ENCODE measurements at places on chromosomes 16 and 17.
A peak's percentile ranks its signal among the peaks of the same experiment; 100 is the strongest.

- peak; percentile 39 for DNase-seq
Observed at GRCh38 chr17:58371300-58371950, 19.4 kb upstream of the SUPT4H1 start.

GRCh38 chr16:72187551-72187950 lies 15.6 kb upstream of the PMFBP1 start:
- DNase-seq: no peak

GRCh38 chr17:56290101-56290801 lies 137.0 kb downstream of the ANKFN1 start:
- DNase-seq: no peak

DNA sequence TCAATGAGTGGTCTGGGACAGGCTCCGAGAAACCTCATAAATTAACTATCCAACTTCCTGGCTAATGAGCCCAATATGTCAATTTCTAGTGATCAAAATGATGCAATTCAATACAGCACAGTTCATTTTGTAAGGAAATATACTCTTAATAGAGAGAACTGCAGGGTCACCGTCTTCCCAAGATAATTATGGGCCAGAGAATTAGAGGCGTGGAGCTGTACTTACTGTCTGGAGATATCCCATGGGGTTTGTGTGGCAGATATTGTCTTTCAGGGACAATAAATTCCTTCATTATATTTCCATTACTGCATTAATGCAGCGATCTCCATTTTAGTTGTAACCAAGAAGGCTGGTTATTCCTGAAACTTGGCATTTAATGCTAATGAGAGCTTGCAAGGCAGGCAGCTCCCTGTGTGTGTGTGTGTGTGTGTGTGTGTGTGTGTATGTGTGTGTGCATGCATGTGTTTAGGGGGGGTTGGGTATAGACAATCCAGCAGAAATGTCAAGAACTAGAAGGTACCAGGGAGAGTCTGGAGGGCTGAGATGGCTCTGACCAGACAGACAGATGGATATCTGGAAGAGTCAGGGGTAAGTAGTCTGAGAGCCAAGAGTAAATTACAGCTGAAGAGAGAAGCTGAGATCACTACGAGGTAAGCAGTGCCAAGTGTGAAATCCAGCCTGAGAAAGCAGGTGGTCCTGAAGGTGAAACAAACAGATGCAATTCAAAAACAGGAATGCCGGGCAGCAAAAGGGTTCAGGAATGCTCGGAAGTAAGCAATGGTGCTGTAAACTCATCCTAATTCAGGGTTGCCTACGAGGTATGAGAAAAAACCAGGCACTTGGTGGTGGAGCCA lies 393.0 kb downstream of the CA10 start:
- DNase-seq: no peak

DNA sequence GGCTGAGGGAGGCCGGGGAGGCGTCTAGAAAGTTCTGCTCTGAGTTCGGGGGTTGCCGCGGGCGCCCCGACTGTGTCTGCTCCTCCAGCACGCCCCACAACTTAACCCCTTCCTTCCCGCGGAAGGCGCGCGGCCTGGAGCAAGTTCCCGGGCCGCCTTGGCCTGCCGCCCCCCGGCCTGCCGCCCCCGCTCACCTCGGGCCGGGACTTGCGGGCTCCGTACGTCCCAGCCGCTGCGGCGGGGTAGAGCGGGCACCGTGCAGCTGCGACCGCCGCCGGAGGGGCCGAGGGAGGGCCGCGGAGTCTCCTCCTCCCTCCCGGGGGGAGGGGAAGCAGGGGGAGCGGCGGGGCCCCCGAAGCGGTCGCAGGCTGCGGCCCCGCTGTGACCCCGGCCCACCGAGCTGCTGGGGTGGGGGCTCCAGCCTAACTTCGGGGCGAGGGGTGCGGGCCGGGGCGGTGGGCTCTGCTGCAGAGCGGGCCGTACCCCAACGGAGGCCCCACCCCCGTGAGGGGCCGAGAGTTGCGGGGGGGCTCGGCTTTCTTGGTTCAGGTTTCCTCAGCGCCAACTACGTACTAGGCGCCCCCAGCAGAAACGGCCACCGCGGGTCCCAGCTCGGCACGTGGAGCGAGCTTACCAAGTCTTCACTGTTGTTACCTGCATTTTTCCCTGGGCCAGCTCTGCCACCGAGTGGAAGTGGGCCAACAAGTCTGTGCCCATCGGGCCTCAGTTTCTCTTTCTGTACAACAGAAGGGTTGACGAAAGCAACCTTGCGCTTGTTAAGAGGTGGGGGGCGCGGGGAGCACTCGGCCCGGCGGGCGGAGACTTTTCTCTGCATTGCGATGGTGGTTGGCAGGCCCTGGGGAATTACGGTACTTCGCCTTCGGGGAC lies at the start of gene CCDC102A:
Gene CCDC102A (minus strand): TSS at position 266 of the 888 bp plus-strand sequence. CDS start 7,394 bp downstream, outside the sequence.
- DNase-seq: peak; percentile 80

DNA sequence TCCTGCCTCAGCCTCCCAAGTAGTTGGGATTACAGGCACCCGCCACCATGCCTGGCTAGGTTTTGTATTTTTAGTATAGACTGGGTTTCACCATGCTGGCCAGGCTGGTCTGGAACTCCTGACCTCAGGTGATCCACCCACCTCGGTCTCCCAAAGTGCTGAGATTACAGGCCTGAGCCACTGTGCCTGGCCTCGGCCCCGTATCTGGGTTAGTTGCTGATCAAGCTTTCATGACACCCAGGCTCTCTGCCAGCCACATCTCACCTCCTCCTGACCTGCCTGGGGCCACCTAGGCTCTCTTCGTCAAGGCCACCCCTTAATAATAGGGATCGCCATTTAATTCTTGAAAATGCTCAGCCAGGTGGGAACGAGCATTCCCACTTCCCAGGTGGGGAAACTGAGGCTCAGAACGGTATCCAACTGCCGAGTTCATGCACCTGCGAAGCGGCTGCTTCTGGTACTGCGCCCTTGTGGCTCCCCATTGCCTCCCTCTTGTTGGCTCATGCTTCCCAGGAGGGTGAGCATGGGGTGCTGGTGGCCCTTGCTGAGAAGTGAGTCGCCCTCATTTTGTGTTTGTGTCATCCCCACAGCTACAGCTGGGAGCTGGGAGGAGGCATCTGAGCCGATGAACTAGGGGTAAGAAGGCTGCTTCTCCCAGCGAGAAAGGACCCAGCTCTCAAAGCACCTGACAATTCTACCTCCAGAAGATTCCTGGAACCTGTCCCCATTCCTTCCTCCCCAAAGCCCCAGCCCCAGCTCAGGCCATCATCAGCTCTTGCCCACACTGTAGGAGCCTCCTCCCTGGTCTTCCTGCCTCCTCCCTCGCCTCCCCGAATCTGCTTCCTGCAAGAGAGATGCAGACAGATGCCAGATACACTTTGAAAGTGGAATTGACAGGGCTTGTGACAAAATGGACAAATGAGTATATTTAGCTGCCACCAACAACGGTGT lies 17.3 kb upstream of the SNN start:
- no peak for DNase-seq

DNA sequence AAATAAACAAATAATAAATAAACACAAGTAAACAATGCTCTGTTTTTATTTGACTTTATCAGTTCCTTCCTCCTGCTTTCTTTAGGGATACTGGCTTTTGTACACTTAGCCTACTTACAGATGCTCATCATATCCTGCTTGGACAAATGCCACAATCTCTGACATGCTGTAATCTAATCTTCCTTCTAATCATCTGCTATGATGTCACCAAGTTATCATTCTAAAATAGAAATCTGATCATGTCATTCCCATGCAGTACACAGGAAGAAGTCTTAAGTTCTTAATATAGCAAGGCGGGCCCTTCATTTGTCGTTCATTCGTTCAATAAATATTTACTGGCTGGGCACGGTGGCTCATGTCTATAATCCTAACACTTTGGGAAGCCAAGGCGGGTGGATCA lies 9.1 kb upstream of the UBB start:
- no peak for DNase-seq

- DNase-seq: no peak
Observed at GRCh38 chr17:39104046-39104445, 47.4 kb downstream of the PLXDC1 start.

- DNase-seq: no peak
Observed at GRCh38 chr16:10937068-10937859, 5.0 kb downstream of the DEXI start.

DNA sequence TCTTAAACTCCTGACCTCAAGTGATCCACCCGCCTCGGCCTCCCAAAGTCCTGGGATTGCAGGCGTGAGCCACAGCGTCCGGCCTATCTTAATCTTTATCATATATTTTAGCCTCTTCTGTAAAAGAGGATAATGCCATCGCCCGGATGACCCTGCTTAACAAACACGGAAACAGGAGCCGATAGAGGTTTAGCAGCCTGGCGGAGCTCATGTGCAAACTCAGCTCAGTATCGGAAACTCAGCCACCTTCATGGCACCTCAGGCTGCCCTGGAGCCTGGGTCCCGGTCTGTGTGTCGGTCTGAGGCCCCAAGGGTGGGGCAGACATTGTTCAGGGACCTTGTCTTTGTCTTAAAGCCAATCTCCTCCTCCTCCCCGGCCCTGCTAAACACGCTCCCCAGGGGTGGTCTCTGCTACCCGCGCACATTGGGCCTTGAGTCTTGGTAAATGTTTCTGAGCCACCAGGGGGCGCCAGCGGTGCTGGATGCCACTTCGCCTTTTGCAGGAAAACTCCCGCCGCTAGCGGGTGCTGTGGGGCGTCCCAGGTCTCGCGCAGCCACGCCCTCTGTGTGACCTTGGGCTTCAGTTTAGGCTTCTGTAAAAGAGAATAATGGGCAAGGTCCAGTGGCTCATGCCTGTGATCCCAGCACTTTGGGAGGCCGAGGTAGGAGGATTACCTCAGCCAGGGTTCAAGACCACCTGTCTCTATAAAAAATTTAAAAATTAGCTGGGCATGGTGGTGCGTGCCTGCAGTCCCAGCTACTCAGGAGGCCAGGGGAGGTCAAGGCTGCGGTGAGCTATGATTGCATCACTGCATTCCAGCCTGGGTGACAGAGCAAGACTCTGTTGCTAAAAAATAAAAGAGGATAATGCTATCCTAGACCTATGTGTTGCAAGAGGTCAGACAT lies 2.7 kb downstream of the CETP start:
- DNase-seq: peak; percentile 100

GRCh38 chr17:2418572-2418971 lies 17.7 kb upstream of the MNT start:
- no peak for DNase-seq

GRCh38 chr17:82257473-82257872 lies 16.0 kb downstream of the CSNK1D start:
- peak; percentile 82 for DNase-seq

DNA sequence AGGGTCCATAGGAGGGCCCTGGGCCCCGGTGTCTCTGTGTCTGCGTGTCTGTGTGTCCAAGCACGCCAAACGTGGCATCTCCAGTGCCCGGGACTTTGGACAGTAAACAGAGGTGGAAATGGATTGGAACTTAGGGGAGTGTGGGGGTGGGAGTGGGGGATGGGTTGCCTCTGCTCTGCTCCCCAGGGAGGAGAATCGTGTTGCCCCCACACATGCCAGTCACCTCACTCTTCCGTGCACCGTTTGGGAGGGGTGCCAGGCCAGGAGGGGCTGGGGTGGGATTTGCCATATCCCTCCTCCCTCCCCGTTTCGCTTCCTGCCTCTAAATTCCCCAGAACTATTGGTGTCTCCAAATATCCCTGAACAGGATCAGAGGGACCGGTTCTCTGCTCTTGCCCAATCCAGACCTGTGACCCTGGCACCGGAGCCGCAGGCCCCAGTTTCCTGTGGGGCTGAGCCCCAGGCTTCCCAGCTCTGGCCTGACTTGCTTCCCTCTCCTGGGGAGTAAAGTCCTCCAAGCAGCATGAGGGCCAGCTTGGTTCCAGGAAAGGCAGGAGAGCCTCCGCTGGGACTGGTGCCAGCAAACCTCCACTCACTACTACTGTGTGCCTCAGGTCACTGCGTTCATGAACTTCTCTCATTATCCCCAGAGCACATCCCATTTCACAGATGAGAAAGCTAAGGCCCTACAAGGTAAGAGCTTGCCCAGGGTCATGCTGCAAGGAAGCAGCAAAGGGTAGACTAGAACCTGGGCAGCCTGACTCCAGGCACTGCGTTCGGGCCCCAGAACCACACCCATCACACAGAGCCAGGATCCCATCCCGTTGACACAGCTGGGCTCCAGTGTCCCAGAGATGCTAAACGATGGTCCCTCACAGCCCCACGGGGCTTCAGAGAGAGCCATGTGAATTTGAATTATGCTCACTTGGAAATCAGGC lies at the start of gene ASGR1:
Gene ASGR1 (minus strand): TSS at position 54 of the 938 bp plus-strand sequence. CDS start 807 bp downstream, outside the sequence.
- DNase-seq: no peak

GRCh38 chr16:55700961-55701360 lies 45.2 kb downstream of the SLC6A2 start:
- no peak for DNase-seq

DNA sequence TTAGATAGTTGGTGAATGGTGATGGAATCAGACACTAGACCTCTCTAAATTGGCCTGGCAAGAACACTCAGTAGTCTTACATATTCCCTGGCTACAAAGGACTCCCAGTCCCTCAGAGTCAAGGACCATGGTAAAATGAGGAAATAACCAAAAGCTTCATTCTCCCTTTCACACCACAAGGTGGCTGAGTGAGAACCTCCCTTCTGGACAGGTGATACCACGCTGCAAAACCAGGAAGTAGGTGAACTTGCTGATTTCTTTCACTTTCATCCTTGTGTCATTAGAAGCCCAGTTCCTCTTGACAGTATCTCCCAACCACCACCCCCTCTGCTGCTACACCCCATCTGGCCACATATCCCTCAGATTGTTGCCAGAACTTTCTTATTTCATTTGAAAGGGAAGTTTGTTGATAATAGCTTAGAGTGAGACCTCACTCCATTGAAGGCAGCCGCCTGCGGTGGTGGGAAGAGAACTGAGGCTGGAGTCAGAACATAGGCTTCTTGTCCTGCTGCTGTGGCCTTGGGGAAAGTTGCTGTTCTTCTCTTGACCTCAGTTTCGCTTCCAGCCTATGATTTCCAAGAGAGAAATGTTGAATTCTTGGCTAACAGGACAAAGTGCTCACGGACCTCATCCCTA lies 290.6 kb upstream of the CCL2 start:
- DNase-seq: no peak

- no peak for DNase-seq
Observed at GRCh38 chr17:15907290-15907689, 37.6 kb upstream of the ADORA2B start.

DNA sequence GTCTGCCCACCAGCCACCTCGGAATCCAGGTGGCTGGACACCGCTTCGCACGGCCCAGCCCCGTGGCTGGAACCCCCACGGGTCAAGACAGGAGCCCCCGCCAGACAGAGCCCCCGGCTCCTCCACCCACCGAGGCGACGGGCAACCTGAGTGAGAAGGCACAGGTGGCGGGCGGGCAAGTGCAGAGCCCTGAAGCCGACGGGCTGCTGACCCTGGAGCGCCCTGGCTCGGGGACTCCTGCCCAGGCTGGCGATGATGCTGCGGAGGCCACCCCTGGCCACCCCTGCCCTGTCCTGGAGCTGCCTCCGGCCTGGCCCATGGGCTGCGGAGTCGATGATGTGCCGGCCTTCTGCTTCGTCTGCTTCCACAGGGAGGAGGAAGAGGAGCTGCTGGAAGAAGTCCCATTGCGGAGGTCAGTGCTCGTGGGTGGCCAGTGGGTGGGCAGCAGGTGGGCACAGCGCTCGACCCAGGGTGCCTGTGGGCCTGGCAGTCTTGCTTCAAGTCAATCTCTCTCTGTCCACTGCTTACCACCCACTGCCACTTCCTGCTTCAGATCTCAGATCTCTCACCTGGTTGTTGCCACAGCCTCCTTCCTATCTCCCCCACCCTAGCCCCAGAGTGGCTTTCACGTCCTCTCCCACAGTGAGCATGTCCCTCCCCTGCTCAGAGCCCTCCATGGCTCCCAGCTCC lies 33.1 kb upstream of the SBK1 start:
- DNase-seq: no peak

- DNase-seq: no peak
Observed at GRCh38 chr17:2928294-2928890, 132.2 kb downstream of the RAP1GAP2 start.

Measured in activated CD8-positive, alpha-beta memory T cell treated with anti-CD3 and anti-CD28 coated beads, Interleukin-2, amount 50 U/mL, for 48 hours (primary cell).